ENCODE measurements at places on chromosomes 11 and 22.

DNA sequence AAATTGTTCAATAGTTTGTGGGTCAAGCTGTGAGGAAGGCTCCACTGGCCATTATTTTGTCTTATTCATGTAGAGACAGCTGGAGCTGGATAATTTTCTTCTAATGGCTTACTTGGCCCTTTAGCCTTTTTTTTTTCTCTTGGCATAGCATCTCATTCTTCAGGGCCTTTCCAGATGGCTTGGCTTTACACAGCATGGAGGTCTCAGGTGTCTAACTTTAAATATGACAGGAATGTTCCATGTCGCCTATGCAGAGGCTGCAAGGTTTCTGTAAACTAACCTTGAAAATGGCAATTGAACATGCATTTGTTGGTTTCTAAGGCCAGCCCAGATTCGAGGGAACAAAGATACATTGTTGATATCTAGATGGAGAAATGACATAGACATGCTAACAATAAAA is 247.9 kb upstream of the CNTN5 start:
- no peak for DNase-seq

DNA sequence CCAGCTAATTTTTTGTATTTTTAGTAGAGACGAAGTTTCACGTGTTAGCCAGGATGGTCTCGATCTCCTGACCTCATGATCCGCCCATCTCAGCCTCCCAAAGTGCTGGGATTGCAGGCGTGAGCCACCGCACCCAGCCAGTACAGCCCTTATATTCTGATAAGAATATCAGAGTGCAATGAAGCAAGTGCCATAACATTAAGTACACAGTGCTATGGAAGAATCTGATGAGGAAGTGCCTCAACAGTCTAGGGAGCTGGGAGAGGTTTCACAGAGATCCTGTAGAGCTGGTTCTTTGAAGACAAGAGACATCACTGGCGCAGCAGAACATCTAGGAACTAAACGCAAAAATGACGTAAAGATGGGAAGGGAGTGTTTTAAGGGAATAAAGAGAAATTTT is 2.1 kb downstream of the RTCB start:
- no peak for DNase-seq

DNA sequence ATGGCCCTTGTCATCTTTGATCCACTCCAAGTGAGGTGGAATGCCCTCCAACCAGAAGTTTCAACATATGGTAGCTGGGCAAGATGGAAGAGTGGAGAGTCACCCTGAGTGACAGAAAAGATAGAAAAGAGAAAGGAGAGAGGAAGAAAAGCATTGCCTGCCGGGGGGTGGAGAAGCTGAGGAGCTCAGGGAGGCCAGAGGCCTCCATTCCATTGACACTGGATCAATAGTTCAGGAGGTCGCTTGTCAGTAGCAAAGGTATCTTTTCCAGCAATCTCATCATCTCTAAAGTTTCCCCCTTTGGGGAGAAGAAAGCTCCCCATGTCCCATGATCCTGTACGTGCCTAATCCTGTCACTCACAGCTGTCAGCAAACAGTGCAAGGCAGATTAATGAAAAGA is 6.7 kb upstream of the C1QTNF6 start:
- no peak for DNase-seq

DNA sequence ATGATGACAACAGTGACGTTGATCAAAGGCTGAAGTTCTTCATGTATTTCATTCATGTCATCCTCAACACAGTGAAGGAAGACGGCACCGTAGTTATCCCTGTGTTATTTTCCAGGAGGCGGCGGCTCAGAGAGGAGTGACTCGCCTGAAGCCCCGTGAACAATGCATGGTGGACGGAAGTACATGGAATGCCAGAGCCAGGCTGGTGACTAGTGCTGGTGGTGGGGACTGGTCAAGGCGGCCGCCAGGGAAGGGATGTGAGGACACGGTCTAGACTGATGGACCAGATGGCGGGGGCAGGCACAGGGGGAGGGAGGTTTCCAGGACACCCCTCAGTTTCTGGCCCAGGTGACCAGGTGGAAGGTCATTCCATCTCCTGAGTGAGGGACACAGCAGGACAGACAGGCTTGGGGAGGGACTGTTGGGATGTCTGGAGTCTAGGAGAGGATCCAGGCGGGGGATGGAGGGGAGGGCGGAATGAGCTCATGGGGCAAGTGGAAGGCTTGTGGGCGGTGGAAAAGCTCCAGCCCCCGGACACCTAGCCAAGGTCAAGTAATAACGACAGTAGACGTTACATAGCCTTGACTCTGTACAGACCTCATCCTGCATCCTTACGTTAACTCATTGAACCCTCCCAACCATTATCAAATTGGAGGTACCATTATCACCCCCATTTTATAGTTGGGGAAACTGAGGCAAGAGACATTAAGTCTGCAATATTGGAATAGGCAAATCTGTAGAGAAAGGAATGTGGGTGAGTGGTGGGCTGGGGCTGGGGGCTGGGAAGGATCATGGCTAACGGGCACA is 16.0 kb upstream of the PICK1 start:
- no peak for DNase-seq

DNA sequence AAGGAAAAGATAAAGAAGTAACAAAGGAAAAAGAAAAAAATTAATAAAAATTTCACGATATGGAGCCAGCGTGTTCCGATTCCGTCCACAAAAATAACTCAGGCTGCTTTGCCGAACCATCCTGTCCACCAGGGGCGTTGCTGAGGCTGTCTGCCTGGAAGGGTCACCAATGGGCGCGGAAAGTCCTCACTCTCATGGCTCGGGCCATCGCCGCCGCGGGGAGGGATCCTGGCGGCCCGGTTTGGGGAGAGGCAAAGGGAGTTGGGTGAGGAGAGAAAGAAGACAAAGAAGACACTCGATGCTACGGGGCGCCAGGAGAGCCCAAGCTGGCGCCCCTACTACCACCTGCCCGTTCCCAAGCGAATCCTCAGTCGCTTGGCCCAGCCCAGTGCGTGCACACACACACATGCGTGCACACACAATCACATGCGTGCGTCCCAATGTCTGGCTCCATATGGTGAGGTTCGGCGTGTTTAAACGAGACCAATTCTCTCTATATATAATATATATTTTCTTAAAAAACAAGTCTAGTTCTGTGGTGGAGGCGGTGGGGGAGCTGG is 5.6 kb upstream of the PYGM start:
- no peak for DNase-seq

GRCh38 chr11:44725016-44725685 is 1.6 kb upstream of the TSPAN18 start:
- DNase-seq, result no peak

GRCh38 chr22:46076651-46077339 is 73.5 kb upstream of the PPARA start:
- DNase-seq, result no peak

GRCh38 chr11:67114275-67114896 is 4.7 kb upstream of the KDM2A start:
- no peak for DNase-seq

- DNase-seq, result no peak
Observed at GRCh38 chr11:133386852-133387251, 145.4 kb downstream of the OPCML start.

DNA sequence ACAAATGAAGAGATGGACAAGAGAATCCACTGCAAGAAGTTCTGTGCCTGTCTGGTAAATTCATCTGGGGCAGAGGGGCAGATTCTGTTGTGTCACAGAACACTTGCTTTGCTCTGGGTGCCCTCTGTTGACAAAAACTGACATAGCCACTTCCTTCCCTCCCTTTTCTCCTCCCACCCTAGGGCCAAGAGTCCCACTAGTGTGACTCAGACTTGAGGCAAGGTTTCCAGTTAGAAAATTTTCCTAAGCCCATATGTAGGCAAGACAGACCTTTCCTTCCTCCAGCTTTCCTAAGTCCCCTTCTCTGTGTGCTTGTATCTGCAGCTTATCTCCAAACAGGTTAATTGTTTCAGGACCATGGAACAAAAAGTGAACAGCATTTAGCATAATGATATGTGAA is 106.8 kb downstream of the RBFOX2 start:
- peak; percentile 9 for DNase-seq

- DNase-seq, result peak; percentile 54
Observed at GRCh38 chr22:38766076-38766777, 10.4 kb upstream of the SUN2 start.

DNA sequence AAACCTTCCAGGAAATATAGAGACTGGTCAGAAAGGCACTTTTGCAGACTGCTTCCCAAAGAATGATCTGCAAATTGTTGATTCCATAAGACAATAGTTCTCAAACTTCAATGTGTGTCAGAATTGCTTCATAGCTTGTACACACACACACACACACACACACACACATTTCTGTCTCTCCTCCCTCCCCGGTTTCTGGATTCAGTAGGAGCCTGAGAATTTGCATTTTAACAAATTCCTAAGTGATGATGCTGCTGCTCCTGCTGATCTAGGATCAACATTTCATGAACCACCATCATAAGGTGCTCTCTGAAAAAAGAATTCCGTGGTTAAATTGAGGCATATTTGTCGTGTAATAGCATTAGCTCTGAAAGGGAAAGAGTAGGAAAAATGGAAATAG is 35.3 kb upstream of the FZD4 start:
- no peak for DNase-seq

- DNase-seq, result no peak
Observed at GRCh38 chr11:32446227-32446626, 10.9 kb upstream of the WT1 start.

DNA sequence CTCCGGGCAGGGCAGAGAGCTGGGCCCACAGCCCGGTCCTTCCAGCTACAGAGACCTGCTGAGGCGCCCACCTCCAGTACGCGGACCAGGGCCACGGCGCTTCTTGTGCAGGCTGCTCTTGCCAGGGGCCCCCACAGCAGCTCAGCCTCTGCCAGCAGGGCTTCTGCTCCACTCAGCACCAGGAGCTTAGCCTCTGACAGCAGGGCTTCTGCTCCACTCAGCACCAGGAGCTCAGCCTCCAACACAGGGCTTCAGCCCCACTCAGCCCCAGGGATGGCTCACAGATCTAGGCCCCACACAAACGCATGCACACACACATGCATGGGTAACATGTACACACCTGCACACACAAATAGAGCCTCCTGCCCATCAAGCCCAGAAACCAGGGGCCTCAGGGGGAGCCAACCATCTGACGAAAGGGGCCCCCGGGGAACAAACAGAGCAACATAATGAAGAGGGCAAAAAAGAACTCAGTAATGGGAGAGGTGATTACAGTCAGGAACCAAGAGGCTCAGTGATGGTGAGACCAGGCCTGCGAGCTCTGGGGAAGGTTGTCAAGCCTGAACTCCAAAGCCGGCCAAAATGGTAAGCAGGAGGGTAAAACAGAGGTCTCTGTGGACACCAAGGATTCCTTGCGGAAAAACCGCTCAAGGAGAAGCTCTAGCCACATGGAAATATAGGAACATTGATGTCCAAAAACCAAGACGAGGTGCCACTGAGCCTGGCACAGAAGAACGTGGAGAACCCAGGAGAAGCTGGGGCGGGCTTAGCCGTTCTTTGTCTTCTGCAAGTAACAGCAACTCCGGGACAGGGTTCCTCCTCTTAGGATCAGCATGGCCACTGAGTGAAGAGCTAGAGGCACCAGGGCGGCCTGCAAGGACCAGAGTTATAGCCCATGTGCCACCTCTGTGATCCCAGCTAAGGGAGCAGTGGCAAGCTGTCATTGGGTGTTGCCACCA is 46.5 kb downstream of the GNB1L start:
- no peak for DNase-seq

DNA sequence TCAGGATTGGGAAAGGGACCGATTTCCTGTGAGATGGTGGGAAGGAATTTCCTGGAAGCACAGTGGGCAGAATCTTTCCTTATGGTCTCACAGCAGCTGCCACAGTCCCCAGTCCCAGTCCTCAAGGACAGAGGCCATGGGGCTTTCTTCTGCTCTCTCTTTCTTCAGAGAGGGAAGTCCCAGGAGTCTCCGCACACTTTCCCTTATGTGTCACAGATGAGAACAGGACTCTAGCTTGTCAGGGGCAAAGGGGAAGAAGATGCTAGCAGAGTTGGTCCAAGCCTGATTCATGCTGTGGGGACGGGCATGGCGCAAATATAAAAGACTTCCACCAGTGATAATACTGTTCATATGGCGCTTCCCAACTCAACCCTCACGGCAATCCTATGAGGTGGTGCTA is 7.5 kb upstream of the PPFIA1 start:
- no peak for DNase-seq

DNA sequence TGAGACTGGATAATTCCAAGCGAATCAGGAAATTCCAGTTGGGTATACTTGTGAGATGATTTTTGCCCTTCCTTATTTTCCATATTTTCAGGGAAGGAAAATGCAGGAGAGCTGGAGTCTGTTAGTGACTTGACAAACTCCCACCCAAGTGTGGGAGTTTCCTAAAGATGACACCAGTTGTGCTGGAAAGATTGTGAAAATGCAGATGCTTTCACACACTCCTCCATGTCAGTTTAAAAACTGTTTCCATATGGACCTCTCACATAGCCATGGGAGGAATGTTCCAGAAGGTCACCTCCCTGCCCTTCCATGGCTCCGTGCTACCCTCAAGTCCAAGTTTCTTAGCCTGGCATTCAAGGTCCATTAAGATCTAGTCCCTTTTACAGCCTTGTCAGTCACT is 350.7 kb upstream of the NARS2 start:
- DNase-seq, result no peak

GRCh38 chr11:78583889-78584288 is 9.2 kb upstream of the NARS2 start:
- DNase-seq, result no peak

GRCh38 chr22:45917146-45917545 is 59.8 kb downstream of the WNT7B start:
- no peak for DNase-seq

DNA sequence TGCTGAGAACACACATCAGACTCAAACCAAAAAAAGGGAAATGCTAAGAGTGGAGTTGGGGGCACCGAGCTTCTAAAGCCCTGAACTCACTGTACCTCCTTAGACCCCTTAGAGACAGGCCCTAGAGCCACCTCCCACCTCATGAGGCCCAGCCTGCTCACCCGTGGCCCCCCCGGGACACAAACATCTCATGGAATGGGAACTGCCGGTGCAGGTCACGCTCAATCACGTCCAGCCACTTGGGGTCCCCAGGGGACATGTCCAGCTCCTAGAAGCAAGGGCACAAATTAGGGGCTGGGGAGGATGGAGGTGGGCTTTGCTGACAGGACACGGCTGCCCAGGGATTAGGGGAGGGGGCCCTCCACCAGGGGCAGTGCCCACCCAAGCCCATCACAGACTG is 6.3 kb upstream of the CASTOR1 start:
- DNase-seq, result no peak

- no peak for DNase-seq
Observed at GRCh38 chr11:77267962-77268361, 33.5 kb downstream of the GDPD4 start.

- DNase-seq, result no peak
Observed at GRCh38 chr11:11020747-11021149, 162.9 kb upstream of the ZBED5 start.

DNA sequence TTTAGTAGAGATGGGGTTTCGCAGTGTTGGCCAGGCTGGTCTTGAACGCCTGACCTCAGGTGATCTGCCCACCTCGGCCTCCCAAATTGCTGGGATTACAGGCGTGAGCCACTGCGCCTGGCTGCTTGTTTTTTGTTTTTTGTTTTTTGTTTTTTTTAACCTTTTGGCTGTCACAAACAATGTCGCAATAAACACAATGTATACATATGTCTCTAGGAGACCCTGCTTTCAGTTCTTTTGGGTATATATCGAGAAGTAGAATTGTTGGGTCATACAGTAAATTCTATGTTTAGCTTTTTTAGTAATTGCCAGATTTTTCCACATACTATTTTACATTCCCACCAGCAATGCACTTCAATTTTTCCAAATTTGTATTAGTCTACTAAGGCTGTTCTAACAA is 28.0 kb downstream of the RBX1 start:
- no peak for DNase-seq
